Frontal cortex (tissue), 4 donors: ENCODE measurements at places on chromosomes 1 and 21.

DNA sequence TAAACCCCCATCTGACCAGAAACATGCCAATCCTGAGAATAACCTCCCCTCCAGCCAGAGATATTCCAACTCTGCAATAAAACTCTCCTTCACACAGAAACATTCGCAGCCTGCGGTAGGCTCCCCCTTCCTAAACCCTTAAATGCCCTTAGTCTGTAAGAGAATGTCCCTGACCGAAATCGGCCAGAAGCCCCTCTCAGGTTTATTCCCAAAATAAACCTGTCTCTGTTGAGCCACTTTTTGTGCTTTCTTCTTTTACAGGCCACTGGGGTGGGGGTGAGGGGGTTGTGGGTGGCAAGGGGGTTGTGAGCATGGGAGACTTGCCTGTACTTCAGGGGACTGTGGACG, 4.6 kb downstream of the PRXL2B start:
- DNase-seq, result no peak

- no peak for DNase-seq
Observed at GRCh38 chr1:185528084-185528676, 206.0 kb upstream of the HMCN1 start.

DNA sequence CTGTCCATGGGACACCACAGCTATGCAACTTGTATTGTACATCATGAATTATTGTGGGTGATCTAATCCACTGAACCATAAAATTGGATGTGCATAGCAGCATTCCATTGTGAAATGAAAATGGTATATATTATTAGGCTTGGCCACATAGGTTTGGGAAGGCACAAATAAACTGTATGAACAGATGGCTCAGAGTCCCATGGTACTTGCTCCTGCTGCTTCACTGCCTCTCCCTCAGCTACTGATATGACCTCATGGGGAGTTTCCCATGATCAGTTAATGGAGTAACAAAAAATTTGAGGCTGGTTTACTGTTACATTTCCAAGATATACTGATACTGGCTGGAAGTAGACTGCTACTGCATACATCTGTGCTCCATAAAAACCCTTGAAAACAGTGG, 152.7 kb upstream of the NEGR1 start:
- DNase-seq, result no peak

DNA sequence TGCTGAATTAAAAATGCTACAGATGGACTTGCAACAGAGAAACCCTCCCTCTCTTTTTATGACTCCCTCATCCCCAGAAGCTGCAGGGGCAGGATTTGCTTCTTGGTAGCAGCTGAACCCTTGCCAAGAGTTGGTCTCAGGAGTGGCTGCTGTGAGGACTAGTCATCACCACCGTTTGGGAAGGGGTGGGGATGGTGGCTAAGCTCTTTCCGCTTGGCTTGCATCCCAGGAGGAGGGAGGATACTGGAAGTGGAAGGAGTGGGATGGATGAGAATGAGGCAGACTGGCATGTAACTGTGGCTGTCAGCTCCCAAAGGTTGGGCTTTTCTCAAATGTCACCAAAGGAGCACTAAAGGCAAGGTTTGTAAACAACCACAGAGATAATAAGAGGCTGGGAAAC, 50.8 kb upstream of the COL24A1 start:
- DNase-seq, result no peak

DNA sequence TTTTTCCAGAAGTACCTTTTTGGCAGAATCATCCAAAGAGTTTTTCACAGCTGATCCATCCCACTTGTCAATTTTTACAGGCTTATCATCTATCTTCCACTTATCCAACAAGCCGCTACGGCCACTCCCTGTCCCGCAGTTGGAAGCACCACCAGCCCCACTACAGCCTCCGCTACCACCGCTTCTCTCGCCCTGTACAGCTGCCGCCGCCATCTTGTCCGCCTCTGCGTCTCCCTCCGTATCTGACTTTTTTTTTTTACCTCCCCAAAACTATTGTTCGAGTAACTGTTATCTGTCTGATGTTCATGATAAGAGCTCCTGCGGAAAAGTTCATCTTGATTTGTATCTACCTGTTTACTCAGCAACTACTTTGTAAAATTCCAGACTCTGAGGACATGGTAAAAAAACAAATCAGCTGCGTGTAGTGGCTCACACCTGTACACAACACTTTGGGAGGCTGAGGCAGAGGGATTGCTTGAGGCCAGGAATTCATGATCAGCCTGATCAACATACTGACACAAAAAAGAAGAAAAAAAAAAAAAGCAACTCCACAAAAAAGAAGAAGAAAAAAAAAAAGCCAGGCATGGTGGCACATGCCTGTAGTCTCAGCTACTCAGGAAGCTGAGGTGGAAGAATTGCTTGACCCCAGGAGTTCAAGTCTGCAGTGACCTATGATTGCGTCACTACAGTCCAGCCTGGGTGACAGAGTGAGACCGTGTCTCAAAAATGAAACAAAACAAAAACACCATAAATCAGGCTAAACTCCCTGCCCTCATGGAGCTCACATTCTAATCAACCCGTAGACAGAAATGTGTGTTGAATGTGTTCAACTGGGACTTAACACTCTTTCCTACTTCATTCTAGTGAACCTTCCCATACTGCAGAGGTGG, 8.0 kb upstream of the EYA3 start:
- no peak for DNase-seq

GRCh38 chr21:38505654-38506523, 7.6 kb upstream of the ERG start:
- DNase-seq, result peak; percentile 36

GRCh38 chr1:21175670-21176581, 771 bp downstream of the EIF4G3 start:
- peak; percentile 79 for DNase-seq

- no peak for DNase-seq
Observed at GRCh38 chr1:244159646-244160045, 108.6 kb downstream of the ZBTB18 start.

- DNase-seq, result no peak
Observed at GRCh38 chr21:45888386-45889009, 93.1 kb upstream of the COL6A1 start.

DNA sequence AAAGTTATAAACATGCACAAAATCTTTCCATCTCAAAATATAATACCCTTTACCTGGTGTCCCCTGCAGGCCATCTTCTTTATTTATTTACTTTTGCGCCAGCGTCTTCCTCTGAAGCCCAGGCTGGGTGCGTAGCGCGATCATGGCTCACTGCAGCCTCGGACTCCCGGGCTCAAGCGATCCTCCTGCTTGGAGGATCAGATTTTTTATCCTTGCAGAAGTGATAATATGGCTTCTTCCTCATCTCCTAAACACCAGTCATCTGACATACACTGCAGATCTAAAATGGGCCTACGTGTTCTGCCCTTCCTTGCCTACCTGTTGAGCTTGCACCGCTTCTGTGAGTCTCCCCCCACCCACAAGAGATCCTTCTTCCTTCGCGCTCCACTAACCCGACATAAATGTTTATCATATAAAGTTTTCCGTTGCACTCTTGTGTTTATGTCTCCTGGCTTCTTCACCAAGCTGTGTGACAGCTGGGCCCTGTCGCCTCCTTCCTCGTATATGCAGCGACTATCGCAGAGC, 506 bp upstream of the SRP9 start:
- DNase-seq, result no peak

GRCh38 chr1:66570196-66570595, 36.2 kb downstream of the SGIP1 start:
- no peak for DNase-seq

GRCh38 chr1:181769846-181770245, 286.5 kb downstream of the CACNA1E start:
- DNase-seq, result no peak

DNA sequence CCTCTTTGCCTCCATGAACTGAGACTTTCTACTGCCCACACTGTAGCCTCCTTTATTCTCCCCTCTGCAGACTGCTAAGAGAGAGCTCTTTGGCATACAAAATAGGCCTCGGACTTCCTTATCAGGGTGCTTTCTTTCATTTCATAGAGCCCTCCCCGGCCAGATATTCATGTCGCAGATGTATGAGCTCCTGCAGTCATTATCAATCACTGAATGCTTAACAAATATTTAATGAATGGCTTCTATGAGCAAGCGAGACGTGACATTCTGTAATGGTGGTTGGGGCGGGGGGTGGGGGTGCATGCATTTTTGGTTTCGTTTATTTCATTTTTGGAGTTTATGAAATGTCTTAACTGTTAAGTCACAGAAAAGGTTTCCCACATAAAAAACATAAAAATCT, 344.8 kb upstream of the KAZN start:
- DNase-seq, result no peak

GRCh38 chr1:242017580-242018233, 18.8 kb upstream of the MAP1LC3C start:
- peak; percentile 44 for DNase-seq

- DNase-seq, result no peak
Observed at GRCh38 chr21:38753114-38753513, 52.6 kb upstream of the ETS2 start.

GRCh38 chr21:17911628-17912027, 92.5 kb upstream of the C21orf91 start:
- DNase-seq, result no peak

GRCh38 chr1:26545969-26546323, 16.4 kb downstream of the RPS6KA1 start:
- DNase-seq, result no peak

- DNase-seq, result no peak
Observed at GRCh38 chr1:210445485-210445884, 116.8 kb downstream of the HHAT start.

DNA sequence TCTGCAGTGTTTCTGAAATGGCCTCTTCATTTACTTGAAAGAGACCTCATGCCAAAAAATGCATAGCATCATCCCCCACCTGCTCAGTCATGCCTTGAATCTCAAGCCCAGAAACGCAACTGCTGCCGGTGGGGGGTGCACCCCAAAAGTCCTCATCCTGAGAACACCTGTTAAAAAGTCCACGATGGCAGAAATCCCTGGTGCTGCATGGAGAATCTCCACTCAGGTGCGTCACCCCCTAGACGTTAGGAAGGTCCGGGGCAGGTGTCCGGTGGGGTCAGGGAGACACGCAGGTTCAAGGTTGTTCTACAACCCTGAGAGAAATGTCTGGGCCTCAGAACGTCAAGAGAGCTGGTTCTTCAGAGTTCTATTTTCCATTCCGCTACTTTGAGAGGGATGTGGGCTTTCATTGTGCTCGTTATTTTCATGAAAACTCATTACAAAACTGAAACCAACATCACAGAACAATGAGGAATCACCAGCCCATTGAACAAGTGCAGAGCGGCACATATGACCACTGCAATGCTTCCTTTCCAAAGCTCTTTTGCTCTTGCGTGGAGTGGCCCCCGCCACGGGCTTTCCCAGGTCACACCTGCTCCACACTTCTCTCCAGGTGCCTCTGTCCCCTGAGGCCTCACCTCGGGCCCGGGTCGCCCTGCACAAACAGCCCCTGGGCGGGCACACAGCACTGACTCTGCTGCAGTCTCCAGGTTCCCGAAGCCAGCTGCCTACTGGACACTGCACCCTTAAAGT, 201.9 kb downstream of the TOMM20 start:
- no peak for DNase-seq

- DNase-seq, result no peak
Observed at GRCh38 chr1:156525071-156525501, 24.5 kb upstream of the MEF2D start.

DNA sequence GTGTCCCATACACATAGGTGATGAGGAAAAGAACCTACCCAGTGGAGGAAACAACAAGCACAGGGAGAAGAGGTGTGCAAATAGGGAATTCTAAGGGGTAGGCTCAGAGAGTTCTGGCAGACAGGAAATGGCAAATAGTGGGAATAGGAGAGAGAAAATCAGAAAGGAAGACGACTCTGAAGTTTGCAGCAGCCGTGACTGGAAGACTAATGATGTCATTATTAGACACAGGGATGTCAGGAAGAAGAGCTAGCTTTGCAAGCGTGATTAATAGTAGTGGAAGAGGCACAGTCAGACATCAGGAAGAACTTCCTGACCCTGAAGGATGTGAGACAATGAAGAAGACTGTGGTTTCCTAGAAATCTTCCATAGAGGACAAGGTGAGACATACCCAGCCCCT, 21.1 kb downstream of the DLGAP3 start:
- DNase-seq, result no peak

DNA sequence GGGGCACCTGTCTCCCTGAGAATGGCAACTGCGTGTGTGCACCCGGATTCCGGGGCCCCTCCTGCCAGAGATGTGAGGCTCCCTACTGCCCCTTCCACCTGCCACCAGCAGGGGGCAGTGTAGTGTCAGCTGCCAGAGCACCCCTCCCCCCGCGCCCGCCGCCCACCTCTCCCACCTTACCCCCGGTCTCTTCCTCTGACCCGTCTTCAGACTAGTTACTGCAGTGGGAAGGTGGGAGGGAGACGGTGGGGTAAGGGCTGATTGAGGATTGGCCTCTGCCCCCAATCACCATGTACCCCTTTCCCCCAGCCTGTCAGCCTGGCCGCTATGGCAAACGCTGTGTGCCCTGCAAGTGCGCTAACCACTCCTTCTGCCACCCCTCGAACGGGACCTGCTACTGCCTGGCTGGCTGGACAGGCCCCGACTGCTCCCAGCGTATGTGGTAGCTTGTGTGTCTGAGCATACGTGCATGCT, 10.1 kb upstream of the LRRC71 start:
- DNase-seq, result peak; percentile 63

DNA sequence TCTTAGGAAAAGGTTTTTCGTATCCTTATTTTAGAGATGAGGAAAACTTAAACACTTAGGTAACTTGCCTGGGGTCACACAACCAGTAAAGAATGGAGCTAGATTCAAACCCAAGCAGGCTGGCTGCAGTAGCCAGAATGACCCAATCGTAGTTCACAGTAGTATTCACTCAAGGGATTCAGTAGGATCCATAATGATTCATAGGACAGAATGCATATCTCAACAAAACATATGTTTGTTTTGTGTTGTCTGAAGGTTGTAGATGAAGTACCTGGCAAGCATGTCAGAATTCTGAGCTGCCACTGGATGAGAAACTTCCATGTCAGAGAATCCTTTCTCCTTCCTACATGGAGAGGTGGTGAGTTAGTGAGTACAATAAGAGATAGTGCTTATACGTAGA, 155.5 kb downstream of the C1orf21 start:
- DNase-seq, result no peak

- DNase-seq, result no peak
Observed at GRCh38 chr1:32336591-32336932, 529 bp upstream of the MARCKSL1 start.

- DNase-seq, result no peak
Observed at GRCh38 chr1:21499283-21499950, 9.8 kb upstream of the ALPL start.

DNA sequence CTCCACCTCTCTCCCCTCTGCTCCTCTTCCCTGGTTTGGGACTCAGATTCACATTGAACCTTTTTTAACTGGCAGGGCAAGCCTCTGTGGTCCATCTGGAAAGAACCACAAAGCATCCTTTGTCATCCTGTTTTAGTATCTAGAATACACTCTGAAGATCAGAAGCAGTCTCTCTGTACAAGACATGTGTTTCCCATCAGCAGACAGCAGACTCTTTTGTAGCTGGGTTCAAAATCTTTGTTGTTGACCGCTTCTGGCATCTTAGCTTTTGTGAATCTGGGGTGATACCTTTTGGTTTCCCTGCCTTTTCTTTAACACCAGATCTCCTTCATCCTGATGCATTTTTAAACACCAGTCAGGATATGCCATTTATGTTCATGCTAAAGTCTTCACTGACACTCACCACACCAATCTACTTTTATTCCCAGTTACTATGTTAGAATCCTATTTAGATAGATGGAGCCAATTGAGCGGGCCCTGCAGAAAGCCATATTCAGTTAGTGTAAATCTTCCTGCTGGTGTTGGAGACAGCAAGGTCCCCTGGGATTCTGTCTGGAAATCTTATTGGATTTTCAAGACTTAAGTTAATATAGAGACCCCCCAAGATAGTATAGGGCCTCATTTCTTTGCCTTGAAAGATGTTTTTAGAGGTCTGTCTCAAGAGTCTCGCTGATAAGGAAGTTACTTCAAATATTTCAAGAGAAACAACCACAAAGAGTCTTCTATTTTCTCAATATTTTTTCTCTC, 51.1 kb downstream of the ST6GALNAC3 start:
- DNase-seq, result no peak

GRCh38 chr1:43054961-43055360, 96.3 kb upstream of the SLC2A1 start:
- DNase-seq, result no peak
